Skin of body (tissue), 3 donors: ENCODE measurements at places on chromosomes 6 and 20. TPM values are rescaled to one million over a fixed set of nuclear protein-coding genes. Genes with fewer than 3 reads are reported as not detected.

- DNase-seq, result no peak
These were observed 29.5 kb upstream of the SHLD1 start for GRCh38 chr20:5720696-5721095.

DNA sequence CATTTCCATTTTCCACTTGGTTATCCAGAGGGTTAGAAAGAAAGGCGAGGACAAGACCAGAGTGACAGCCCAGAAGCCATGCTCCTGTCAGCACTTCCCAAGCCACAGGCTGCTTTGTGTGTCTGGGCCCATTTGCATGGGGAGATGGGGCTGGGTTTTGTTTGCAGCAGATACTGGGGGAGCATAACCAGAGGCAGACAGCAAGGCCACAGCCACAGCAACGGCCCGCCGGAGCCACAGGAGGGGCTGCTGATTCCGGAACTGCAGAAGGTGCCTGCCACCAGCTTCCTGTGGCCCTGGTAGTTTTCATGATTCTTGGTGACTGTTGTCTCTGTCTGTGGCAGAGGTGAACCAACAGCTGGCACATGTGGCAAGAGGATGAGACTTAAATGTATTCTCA is 106.6 kb downstream of the DLL1 start:
- DNase-seq, result no peak

DNA sequence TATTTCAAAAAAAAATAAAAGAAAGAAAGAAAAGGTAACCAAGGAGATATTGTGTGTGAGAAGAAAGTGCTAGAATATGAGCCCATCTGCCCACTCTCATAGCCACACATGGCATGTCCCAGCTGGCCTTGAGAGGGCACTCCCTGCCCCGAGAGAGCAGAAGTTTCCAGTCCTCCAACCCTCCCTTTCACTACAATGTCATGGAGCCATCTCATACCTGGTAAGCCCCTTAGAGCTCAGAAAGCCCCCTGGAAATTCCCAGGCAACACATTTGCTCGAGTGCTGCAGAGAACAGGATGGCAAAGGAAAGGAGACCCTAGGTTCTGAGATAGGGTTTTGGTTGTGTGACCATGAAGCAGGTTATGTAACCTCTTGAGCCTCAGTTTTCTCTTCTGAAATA is 75.8 kb upstream of the RIN2 start:
- no peak for DNase-seq

- no peak for DNase-seq
These were observed 222.5 kb downstream of the GJA1 start for GRCh38 chr6:121657972-121658371.

DNA sequence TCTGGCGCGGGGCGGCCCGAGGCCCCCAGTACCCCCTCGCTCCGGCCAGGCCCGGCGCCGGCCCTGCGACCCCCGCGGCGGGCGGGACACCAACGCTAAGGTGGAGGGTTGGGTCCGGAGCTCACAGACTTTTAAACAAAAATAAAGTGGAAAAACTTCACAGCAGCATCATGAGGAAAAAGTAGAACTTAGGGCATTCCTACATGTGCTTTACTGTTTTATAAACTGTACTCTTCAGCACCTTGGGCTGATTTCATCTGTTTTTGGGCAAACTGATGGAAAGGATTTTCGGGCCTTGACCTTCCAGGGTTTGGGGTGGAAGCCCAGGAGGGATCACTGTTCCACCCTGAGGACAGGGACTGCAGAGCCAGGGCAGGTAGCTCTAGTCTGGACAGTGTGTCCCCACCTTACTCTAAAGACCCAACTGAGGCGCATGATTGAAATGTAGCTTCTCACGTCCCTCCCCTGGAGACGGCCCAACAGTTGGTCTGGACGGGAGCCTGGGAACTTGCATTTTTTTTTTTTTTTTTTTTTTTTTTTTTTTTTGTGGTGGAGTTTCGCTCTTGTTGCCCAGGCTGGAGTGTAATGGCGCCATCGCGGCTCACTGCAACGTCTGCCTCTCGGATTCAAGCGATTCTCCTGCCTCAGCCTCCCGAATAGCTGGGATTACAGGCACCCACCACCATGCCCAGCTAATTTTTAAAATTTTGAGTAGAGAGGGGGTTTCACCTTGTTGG is 740 bp downstream of the NELFCD start:
- no peak for DNase-seq

PHACTR3 gene
- 6.9 TPM for total RNA-seq

RWDD2A gene
- 2.9 TPM for total RNA-seq

SLC25A27 gene
- total RNA-seq, result 20.7 TPM
